ENCODE measurements at places on chromosomes 11 and 22.

DNA sequence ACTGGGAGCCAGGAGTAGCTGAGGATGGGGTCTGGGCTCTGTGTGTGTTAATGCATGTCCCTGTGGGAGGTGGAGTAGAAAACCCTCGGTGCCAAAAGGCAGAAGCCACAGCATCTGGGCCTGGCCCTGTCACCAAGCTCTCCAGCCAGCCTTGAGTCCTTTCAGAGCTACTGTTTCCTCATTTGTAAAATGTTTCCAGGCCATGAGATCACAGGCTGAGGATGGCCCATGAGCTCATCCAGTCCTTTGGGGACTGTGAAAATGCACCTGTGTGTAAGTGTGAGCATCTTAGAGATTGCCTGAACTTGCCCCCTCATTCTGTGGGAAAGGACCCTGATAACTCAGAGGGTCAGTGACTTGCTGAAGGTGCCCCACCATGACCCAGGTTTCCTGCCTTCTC lies 9.1 kb downstream of the ANKK1 start:
- no peaks in the 10 kb centered on the region for H3K27me3 ChIP-seq
- H3K36me3 ChIP-seq: no peaks in the 10 kb centered on the region
- H3K4me3 ChIP-seq: no peak overlapping the region

- H3K36me3 ChIP-seq: no peaks in the 10 kb centered on the region
- DNase-seq: no peak
- H3K4me3 ChIP-seq: no peak overlapping the region
- no peaks in the 10 kb centered on the region for H3K27me3 ChIP-seq
Measured at GRCh38 chr11:73578592-73579185, 19.2 kb downstream of the FAM168A start.

DNA sequence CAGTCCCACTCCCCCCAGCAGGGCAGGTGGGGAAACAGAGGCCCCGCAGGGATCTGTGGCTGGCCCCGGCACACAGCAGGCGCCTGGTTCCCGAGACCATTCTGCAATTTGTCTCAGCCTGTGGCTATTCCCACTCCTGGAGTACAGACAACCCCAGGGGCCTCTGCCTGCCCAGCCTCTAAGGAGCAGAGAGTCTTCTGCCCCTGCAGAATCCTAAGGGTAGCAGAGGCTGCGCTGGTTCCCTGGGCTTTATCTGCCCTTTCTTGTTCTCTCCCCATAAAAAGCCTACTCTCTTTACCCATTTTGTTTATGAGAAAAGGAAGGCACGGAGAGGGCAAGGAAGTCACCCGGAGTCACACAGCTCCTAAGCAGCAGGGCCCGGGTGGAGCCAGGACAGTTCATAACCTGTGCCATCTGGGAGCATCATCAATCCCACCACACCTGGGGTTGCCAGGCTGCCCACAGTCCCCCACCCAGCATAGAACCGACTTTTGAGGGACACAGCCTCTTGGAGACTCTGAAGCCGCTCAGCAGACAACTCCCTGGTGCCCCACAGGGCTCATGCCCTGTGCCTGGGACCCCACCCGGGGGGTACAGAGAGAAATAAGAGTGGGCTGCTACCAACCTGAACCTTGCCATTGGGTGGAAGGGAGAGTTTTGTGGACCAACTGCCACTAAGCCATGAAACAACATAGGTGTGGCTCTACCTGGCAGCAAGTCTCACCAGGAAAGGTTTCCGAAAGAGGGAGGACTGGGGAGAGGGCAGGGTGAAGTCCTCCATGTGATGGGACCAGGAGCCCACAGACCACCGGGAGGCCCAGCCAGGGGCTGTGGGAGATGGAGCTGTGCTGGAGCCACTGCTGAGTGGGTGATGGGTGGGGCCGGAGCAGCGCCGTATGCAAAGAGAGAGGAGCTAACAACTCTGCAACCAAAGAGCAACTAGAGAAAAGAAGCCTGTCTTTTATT lies 17.2 kb upstream of the LINC01488 start:
- peak overlapping the region; percentile 63 for H3K27ac ChIP-seq
- no peaks in the 10 kb centered on the region for H3K27me3 ChIP-seq
- no peak overlapping the region for H3K4me3 ChIP-seq
- no peaks in the 10 kb centered on the region for H3K36me3 ChIP-seq
- DNase-seq: no peak

DNA sequence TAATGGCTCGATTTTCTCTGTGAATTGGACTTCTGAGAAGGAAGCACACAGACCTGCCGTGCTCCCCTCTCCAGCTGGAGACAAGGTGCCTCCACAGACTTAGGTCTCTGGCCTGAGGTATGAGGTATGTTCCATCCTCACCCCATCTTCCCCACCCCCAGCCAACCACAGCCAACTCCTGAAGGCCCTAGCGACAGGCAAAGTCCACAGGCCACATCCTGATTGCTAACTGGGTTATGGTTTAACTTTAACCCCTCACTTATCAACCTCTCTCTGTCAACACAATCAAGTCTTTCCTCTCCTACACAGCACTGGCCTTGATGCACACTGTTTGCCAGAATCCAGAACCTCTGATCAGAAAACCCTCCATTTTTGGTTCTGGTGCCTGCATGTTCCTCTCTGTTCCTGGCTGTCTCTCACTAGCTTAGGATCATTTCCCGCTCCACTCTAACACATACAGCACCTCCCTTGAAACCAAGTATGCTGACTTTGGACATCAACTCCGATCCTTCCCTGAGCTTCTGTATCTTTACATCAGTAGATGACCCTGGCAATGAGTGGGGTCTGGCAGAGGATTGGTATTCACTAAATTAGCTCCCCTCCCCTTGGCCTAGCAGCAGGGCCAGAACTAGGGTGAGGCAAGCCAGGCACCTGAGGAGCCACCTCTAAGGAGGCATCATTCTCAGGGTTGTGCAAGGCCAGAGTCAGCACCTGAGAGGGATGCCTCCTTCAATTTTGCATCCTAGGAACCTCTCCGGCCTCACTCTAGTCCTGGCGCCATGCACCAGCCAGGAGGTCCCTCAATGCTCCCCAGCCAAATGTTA lies 22.0 kb downstream of the JAML start:
- no peak overlapping the region for H3K27ac ChIP-seq
- H3K4me1 ChIP-seq: peaks cover 70% of the 10 kb centered on the region
- no peaks in the 10 kb centered on the region for H3K36me3 ChIP-seq
- no peaks in the 10 kb centered on the region for H3K27me3 ChIP-seq
- no peak for DNase-seq
